ENCODE measurements at places on chromosomes 11 and 22.

GRCh38 chr11:70204466-70204799 lies 1.3 kb downstream of the FADD start:
- DNase-seq = no peak

DNA sequence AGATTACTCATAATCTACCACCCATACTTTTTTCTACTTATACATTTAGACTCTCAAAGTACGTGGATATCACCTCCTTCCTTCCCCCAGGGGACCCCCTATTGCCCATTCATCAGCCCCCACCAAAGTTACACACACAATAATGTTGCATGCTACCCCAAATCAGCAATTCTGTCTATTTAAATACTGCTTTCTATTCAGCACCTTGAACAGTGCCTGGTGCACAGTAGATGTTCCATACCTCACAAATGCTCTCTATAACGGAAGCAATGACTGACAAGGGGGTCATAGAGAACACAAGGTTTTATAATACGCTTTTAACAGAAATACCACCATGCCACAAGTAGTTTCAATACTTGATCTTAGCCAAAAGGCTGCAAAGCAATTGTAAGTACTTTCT lies 370.7 kb downstream of the MIAT start:
- DNase-seq = no peak

DNA sequence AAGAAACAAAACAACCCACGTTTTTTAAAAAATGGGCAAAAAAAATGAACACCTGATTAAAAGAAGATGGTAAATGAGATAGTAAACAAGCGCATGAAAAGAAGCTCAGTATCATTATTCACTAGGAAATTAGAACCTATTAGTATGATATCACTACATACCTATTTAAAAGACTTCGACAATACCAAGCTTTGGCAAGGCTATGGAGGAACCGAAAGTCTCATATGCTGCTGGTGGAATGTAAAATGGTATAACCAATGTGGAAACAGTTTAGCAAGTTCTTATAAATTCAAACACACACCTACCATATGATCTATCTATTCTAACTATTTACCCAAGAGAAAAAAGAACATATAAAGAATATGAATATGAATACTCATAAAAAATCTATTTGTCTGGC lies 143.8 kb downstream of the APOL5 start:
- no peak for DNase-seq

DNA sequence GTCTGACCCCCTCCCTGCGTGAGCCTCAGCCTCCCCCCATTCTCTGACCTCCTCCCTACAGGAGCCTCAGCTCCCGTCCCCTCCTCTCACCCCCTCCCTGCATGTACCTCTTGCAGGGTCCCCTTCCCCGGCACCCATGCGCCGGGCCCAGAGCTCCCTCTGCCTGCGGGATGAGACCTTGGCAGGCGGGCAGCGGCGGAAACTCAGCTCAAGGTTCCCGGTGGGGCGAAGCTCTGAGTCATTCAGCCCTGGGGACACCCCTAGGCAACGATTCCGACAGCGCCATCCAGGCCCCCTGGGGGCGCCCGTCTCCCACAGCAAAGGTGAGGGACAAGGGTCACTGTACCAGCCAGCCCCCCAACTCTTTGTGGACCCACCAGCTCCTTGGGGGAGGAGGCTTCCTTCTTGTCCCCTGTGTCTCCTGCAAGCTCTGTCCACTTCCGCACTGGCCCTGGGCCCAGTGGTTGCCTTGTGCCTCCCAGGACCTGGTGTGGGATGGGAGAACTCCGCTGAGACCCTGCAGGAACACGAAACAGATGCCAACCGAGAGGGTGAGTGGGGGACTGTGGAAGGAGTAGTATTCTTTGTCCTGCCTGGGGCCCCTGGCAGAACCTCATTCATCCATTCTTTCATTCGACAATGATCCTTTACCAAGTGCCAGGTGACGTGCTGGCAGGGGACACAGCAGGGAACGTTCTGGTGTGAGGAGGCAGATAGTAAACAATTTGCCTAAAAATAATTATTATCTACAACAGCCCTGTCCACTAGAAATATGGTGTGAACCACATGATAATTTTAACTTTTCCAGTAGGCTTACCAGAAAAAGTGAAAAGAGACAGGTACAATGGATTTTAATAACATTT lies 3.7 kb upstream of the RPS6KA4 start:
- DNase-seq = peak; percentile 85

- DNase-seq = no peak
Observed at GRCh38 chr11:86458294-86459001, 83.8 kb downstream of the CCDC81 start.

GRCh38 chr11:3121931-3122774 lies 43.0 kb downstream of the OSBPL5 start:
- no peak for DNase-seq

GRCh38 chr11:76424379-76424778 lies 20.4 kb upstream of the EMSY start:
- DNase-seq = peak; percentile 57

- peak; percentile 45 for DNase-seq
Observed at GRCh38 chr22:26671317-26672059, 14.1 kb downstream of the MIAT start.

GRCh38 chr11:76689313-76690260 lies 19.0 kb upstream of the LRRC32 start:
- no peak for DNase-seq

DNA sequence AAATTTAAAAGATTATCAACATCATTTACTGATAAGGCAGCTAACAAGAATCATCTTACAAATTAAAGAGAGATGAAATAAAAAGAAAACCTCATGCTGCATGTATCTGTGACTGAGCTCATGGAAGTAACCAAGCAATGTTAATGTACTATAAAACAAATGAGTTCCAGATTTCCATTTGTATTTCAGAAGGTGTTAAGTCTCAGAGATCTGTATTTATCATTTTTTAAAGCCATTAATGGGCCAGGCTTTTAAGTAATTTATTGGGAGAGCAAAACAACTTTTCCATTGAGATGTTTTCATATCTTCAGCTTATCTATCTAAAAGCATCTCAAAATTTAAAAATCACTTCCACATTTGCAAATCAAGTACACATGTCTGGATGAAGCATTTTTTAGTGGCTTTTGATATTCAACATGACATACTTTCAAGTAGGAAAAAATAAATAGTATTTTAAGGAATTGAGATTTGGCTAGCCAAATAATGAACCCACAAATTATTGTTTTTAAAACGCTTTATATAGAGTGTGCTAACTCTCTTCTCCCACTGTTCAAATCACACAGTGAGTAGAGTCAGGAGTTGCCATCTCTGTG lies 17.9 kb upstream of the BBOX1 start:
- DNase-seq = no peak

Data from GM13977 (cell line).